ENCODE measurements at places on chromosomes 4 and X.

DNA sequence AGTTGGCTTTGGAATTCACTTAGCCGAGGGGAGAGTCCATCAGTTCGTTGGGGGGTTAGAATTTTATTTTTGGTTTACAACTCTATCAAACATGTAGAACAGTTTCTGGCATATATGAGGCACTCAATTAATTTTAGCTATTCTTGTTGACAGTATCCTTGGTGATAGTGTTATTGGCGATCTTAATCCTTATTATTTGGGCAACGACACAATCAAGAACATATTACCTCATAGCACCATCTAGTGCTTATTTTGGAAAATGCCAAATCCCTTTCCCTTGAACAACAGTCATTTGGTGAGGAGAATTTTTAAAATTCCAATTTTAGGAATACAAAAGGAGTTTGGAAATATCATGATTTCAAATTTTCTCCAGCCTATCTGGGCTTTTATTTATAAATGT lies 17.9 kb upstream of the PGRMC1 start:
- no peak for DNase-seq

DNA sequence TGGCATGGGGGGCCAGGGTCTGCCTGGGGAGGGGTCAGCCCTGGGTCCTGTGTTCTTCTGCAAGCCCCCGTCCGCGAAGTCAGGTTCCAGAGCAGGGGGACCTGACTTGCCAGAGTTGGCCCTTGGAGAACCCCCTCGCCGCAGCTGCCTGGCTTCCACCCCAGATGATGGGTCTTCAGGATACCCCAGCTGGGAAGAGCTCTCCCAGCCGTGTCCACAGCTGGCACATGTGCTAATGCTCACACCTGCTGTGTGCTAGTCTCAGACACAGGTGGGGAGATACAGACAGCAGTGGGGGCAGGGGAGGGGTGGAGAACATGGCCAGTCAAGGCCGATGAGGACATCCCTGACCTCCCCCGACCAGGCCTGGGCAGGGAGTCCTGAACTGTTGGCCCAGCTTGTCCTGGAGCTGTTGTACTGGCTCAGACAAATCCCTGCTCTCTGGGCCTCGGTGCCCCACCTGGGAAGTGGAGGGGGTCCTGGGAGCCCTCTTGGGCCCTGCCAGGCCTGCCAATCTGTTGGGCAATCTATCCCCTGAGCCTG lies 3.5 kb downstream of the ADRA2C start:
- no peak for DNase-seq

- DNase-seq: no peak
Measured at GRCh38 chrX:136046295-136047015, 61.2 kb downstream of the SLC9A6 start.

DNA sequence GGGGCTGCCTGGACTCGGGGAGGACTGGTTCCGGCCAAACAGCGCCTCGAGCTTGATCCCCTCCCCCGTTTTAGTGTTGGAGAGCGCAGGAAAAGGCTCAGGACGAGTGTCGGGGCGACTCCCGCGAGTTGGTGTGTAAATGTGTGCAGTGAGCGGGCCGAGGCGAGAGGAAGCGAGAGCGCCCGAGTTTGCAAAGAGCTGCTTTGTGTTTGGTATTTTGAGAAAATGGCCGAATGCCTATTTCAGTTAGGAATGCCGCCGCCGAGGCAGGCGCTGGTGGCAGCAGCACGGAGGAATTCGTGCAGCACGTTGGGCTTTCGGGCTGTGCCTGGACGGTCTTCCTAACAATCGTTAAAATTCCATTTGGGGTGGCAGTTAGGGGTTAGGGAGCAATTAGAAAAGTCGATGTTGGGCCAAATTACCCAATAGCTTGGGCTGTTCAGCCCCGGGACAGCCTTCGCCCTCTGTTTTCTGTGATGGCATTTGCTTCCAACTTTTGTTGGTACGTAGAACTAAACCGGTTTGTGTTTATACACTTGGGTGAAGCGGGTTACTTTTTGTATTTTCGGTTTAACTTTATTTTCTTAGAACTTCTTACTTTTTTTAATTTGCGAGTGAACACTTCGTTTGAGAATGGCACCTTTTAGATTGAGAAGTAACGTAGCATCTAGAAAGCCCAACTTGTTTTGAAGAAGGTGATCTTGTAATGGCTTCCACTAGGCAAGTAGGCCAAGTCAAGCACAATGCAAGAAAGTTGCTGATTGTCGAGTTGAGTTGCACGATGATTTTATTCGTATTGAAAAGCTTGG lies 1.6 kb downstream of the REST start:
- DNase-seq: peak; percentile 11

DNA sequence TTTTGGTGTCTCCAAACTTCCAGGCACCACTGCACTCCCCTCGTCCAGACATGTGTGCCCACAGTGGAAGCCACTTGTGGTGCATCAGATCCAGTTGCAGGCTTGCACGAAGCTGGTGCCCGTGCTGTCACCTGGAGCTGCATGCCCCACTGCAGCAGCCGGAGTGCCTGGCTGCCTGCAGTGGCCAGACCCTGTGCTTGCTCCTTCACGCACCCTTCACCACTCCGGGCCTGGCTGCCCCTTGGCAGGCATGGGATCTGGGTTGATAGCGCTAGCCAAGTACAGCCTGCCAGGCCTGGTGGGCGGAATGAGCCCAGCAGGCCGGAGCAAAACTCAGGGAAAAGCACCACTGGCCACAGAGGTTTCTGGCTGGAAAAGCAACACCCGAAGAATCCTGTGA lies 50.2 kb upstream of the SHISA3 start:
- DNase-seq: no peak

DNA sequence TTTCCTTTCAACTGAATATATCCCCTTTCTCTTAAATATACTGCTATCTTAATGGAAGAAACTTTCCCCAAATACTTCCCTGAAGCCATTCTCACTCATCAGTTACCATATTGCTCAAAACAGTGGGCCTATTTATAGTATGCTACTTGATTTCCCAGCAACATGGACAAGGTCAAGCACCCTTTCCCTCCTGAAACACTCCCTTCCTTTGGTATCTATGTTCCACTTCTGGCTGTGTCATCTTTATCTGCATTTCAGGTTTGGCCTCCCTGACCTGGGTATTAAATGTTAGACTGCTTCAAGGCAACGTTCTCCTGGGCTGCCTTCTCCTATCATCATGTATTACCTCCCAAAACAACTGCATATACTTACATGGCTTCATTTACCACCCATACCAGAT lies 101.3 kb downstream of the ZAR1 start:
- no peak for DNase-seq

- no peak for DNase-seq
Measured at GRCh38 chr4:181939199-181939945, 303.8 kb upstream of the TENM3 start.

DNA sequence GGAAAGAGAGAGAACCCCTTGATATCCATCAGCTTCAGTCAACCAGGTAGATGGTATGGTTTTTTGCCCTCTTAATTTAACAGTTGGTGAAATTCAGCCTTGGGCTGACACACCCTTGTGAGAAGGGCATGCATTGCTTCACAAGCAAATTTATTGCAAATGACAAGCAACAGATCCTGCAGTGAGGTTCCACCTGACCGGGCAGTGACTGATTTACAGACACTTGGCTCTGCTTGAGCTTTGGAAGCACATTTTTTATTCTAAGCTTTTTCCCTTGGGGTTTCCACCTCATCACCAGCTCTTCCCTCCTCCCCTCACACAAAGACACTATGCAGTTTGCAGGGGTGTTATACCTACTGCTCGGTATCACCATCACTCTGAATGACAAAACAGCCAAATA lies 28.3 kb upstream of the SERTM2 start:
- DNase-seq: no peak

- DNase-seq: no peak
Measured at GRCh38 chr4:16687011-16687410, 211.4 kb downstream of the LDB2 start.

GRCh38 chrX:44291468-44292092 lies 51.9 kb downstream of the EFHC2 start:
- DNase-seq: no peak

DNA sequence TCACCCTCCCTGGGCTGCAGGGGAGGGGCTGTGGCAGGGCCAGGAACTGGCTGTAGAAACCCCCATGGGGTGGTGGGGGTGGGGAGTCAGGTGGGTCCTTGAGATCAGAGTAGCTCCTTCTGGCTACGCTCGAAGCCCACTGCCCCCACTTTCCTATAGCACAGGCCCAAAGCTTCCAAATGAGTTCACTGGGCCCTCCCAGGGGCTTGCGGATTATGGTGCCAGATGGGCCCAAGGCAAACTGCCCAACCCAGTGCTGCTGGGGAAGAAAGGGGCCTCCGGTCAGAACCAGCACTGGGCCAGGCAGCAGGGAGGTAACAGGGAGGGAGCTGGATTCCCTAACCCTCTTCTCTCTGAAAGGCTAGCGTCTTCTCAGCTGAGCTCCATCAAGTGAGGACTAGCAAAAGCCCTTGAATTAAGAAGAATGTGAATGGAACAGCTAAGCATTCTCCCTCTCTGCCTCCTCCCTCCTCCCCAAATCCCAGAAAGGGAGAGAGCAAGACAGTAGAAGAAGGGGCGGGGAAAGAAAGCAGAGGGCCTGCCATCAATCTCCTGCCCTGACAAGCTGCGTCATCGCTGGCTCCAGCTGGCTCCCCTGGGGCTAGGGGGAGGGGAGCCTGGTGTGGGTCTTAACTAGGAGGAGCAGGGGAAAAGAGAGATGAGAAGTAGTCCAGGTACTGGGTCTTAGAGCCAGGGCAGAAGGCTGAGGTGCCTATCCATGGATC lies 34.7 kb downstream of the FRMPD3 start:
- no peak for DNase-seq

- DNase-seq: no peak
Measured at GRCh38 chrX:21745756-21746155, 12.2 kb downstream of the SMPX start.

DNA sequence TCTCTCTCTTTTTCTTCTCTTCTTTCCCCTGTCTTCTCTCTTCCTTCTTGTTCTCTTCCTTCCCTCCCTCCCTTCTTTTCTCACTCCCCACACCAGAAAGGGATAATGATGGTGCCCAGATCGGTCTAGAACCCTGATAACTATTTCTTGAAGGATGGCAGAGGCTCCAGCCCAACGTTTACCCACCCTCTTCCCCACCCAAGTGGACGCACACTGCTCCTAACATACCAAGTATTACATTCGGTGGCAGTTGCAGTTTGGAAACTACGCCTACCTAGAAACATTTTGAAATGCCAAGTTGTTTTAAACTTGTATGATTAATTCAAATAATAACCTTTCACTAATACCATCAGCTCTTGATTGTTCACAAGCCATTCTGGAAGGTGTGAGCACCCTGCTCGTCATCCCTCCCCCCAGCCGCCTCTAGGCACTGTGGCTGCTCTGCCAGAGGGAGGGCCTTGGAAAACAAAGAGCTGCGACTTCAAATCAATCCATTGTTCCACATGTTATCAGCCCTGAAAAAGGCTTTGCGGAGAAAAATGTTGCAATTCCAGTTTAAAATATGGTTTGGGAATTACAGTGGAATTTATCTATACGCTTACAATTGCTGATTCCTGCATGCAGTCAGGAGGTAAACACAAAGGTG lies 1017.5 kb upstream of the TENM3 start:
- DNase-seq: no peak

GRCh38 chr4:143488687-143489086 lies 24.8 kb upstream of the SMARCA5 start:
- DNase-seq: no peak

DNA sequence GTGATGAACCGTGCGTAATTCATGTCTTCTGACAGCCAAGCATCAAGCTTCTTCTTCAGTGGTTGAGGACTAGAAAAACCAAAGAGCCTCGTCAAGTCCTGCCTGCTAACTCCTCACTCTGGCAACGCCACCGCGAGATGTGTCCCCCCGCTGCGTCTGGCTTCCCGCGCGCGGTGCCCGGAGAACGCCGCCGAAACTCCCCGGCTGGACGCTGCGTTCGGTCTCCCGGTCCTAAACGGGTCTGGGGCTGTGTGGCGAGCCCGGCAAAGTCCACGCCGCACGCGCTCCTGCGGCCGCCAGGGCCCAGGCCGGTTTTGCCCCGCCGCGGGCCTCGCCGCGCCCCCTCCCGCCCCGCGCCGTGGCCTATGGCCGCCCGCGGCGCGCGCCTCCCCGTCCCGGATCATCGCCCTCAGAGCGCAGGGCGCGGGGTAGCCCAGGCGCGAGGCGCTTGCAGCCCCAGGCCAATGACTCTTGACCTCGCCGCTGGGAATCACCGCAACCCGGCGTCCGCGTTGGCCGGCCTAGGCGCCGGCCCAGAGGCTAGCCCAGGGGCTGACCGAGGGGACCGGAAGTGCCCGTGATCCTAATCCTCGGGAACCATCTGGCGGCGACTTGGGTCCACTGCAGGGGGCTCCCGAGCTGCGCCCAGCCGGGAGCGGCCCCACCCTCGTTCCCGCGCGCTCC lies at the start of gene AADAT:
Gene AADAT (minus strand): TSS at position 289 of the 684 bp plus-strand sequence. CDS start 266 bp downstream, at position 23.
- DNase-seq: peak; percentile 57

- DNase-seq: peak; percentile 40
Measured at GRCh38 chrX:139739138-139739537, 31.2 kb upstream of the MCF2 start.

DNA sequence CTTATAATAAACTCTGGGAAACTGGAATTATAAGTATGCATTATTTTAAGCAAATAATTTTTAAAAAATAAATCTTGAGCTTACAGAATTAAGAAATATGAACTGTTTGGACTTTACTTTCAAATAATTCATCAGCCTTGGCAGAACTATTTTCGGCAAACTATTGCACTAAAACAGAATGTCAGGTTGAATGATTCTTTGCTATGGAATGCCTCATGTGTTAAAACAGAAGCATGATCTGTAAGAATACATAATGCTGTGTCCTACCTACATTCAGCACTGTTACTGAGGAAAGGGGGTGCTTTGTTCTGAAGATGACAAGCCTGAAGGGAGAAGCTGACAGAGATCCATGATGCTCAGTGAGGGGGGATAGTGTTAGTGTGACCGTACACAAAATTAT lies 55.6 kb upstream of the EXOC1L start:
- no peak for DNase-seq

- DNase-seq: no peak
Measured at GRCh38 chr4:89739311-89739988, 97.5 kb downstream of the SNCA start.

GRCh38 chr4:46554760-46555465 lies 165.0 kb upstream of the GABRA2 start:
- no peak for DNase-seq

DNA sequence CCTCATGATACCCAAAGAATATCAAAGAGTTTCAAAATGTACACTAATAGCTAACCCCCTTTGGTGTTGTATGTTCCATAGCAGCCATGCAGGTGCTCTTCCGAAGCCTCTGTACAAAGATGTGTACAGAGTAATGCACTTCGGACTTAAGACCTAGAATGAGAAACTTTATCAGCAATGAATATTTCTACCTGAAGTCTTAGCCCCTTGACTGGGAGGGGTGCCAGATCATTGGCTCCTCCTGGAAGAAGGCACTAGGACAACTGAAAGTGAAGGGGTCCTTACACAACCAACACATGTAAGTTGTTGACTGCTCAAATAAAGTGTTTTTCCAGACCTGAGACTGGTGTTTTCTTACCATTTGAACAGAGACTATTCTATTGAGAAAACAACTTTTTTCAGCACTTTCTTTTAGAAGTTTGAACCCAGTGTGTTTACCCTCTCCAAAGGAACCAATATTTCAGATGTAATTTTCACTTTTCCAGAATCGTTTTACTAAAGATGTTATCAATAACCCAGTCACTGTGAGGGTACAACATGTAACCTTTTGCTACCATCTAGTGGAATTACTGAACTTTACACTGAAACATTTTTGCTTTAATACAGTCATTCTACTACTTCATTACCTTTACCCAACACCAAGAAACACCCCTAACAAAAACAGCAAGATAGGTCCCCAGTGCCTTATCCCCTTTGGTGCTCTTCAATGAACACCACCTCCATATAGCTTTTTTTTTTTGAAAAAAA lies 33.3 kb upstream of the PRDX4 start:
- DNase-seq: no peak

All from GM04504 (cell line).